Psoas muscle (tissue), 8 donors: ENCODE measurements at places on chromosomes 13 and 19. TPM values are rescaled to one million over a fixed set of nuclear protein-coding genes. Genes with fewer than 3 reads are reported as not detected.

The ZNF615 gene
- polyA plus RNA-seq, result 8.2 TPM

The PBX4 gene
- not detected for polyA plus RNA-seq

The GGACT gene
- polyA plus RNA-seq, result 0.44 TPM

The TEX29 gene
- polyA plus RNA-seq, result 0.14 TPM

The KIR2DL4 gene
- polyA plus RNA-seq, result 0.05 TPM

The SELENOV gene
- not detected for polyA plus RNA-seq

The PTPRS gene
- polyA plus RNA-seq, result 4.2 TPM

The F2RL3 gene
- polyA plus RNA-seq, result 1.4 TPM

The SPRYD7 gene
- 7.4 TPM for polyA plus RNA-seq

The ZNF541 gene
- polyA plus RNA-seq, result 0.08 TPM

The MBD3L1 gene
- not detected for polyA plus RNA-seq

GRCh38 chr19:3171894-3172672 is 6.5 kb upstream of the S1PR4 start:
- no peak for DNase-seq

- DNase-seq, result no peak
Observed at GRCh38 chr13:43293986-43294385, 270.6 kb downstream of the DNAJC15 start.

GRCh38 chr13:98384739-98385138 is 192.2 kb downstream of the STK24 start:
- no peak for DNase-seq

- no peak for DNase-seq
Observed at GRCh38 chr13:99832347-99832746, 139.2 kb downstream of the ZIC5 start.

- no peak for DNase-seq
Observed at GRCh38 chr19:55312621-55313512, 12.3 kb downstream of the TMEM150B start.

- DNase-seq, result no peak
Observed at GRCh38 chr13:73131247-73131646, 72.4 kb downstream of the KLF5 start.

DNA sequence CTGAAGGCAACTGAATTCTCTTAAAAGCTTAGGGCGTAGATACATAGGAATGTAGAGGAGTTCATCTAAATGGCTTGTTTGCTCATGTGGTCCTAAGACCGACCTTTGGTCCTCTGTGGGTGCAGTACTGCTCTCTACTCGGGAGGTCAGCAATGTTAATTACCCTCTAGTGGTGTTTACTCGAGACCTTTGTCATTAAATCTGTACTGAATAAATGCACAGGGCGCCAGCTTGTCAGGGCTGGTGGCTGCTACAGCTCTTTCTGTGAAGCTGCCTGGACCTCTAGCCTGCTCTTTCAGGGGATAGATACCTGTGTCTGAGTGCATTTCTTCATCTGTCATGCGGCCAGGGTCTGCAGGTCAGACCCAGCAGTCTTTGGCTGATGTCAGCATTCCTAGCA is 29.2 kb upstream of the MPHOSPH8 start:
- DNase-seq, result no peak

GRCh38 chr13:49922301-49922700 is 13.8 kb downstream of the SPRYD7 start:
- no peak for DNase-seq

GRCh38 chr19:6579450-6580178 is 11.3 kb downstream of the CD70 start:
- DNase-seq, result no peak

DNA sequence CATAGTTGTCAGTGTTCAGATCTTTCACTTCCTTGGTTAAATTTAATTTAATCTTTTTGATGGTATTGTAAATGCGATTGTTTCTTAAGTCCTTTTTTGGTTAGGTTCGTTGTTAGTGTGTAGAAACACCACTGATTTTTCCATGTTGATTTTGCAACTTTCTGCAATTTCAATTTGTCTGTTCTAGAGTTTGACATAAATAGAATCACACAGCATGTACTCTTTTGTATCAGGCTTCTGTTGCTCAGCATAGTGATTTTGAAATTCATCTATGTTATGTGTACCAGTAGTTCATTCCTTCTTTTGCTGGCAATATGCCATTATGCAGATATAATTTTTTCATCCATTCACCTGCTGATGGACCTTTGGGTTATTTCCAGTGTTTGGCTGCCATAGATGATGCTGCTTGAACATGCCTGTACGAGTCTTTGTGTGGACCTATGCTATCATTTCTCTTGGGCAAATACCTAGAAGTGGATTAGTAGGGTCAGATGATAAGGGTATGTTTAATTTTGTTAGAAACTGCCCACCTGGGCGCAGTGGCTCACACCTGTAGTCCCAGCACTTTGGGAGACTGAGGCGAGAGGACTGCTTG is 33.1 kb downstream of the BICRA start:
- no peak for DNase-seq

GRCh38 chr13:50668049-50668448 is 175.4 kb downstream of the DLEU7 start:
- DNase-seq, result no peak

GRCh38 chr13:66077132-66077689 is 1152.9 kb downstream of the PCDH9 start:
- DNase-seq, result no peak

DNA sequence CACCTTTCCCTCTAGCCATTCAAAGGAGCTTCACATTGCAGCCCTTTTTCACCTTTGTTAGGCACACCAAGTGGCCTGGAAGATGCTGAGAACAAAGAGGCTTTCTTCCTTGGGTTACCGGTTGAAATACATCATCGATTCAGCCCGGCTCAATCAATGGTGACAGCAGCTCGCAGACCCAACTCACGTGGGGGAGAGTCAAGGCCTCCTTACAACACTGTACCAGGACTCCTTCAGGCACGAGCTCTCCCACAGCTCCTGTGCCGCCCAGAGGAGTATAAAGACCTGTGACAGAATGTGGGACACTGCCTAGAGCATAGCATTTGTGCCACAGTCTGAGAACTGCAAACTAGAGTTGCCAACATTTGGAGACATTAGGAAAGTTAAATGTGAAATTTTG is 3.9 kb upstream of the LRRC63 start:
- no peak for DNase-seq

- no peak for DNase-seq
Observed at GRCh38 chr13:51955816-51956603, 55.2 kb downstream of the ATP7B start.

DNA sequence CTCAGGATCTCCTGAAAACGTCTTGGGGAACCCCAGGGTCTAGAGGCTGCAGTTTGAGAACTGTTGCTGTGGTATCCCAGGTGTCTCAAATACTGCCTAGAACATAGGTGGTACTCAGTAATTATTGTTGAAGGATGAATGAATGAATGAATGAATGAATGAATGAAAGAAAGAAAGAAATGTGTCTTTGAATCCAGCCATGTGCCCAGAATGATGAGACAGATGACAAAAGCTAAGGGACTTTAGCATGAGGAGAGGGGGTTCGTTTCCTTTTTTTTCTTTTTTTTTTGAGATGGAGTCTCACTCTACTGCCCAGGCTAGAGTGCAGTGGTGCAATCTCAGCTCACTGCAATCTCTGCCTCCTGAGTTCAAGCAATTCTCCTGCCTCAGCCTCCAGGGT is 7.8 kb downstream of the LSR start:
- DNase-seq, result no peak

DNA sequence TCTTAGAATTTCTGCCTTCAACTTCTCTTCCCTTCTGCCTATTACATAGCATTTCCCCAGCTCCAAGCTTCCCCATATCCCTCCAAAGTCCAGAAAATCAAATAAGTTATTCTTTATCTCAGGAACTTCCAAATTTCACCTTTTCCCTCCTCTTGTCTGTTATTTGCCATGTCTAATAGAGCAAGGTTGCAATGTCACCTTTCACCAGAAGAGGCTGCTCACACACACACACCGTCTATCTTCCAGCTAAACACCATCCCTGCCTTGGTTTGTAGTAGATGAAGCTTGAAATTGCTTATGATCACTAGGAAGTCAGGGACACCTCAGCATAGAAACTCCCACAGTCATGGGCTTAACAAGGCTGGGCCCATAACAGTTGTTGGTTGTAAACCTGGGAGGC is 48.4 kb downstream of the ZNRF4 start:
- DNase-seq, result no peak
